Activated CD4-positive, alpha-beta T cell treated with anti-CD3 and anti-CD28 coated beads, Interleukin-2, Interleukin-4, amounts not matched to agents 100 ng/mL and 50 ng/mL, durations not matched to agents 16 hours and 8 hours (primary cell): ENCODE measurements at places on chromosomes 16 and 17.
A peak's percentile ranks its signal among the peaks of the same experiment; 100 is the strongest.

DNA sequence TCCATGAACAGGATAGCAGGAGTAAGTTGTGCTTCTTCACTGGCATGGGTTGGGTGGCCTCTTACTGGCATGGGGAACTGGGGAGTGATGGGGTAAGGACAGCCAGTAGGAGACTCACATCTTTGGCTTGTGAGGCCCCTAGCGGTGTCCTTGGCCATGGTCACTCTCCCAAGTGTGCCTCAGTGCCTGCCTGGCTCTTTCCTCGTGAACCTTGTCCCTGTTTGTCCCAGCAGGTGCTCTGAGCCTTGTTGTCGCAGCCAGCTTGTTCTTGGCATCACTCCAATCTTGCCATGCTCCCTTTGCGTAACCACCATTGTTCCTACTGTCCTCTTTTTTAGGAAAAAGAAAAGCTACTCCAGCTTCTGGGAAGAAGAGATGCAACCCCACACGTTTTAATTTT, 53.6 kb upstream of the SDK2 start:
- DNase-seq: no peak

- no peak for DNase-seq
Measured at GRCh38 chr17:44584443-44584842, 27.2 kb downstream of the FZD2 start.

GRCh38 chr16:87003414-87003755, 313.8 kb downstream of the C16orf95 start:
- no peak for DNase-seq

DNA sequence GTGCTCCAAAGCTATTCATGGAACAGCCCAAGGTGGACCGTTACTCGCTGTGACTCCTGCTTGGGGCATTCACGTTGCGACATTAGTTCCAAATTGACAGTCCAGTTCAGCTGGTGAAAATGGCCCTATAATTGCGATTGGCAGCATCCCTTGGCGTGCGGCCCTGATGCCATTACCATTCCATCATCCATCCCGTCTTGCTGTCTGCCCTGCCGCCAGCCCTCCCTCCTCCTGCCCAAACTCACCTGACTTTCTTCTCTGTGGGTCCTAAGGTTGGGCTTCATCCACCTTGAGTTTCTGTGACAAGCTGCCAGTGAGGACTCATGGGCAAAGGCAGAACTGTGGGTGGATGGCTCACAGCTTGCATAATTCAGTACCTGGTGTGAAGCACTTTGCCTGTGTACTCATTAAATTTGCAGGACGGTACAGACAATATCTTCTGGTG, 104.6 kb downstream of the RPTOR start:
- DNase-seq: no peak

- no peak for DNase-seq
Measured at GRCh38 chr17:71315568-71315967, 805.3 kb upstream of the SOX9 start.

- no peak for DNase-seq
Measured at GRCh38 chr17:63418540-63418939, 27.6 kb downstream of the CYB561 start.

GRCh38 chr17:4938688-4939545, 929 bp downstream of the SLC25A11 start:
- DNase-seq: peak; percentile 21

GRCh38 chr16:85174871-85175723, 62.8 kb upstream of the CIBAR2 start:
- DNase-seq: no peak

GRCh38 chr16:27387724-27388123, 14.2 kb upstream of the IL21R start:
- DNase-seq: peak; percentile 85

DNA sequence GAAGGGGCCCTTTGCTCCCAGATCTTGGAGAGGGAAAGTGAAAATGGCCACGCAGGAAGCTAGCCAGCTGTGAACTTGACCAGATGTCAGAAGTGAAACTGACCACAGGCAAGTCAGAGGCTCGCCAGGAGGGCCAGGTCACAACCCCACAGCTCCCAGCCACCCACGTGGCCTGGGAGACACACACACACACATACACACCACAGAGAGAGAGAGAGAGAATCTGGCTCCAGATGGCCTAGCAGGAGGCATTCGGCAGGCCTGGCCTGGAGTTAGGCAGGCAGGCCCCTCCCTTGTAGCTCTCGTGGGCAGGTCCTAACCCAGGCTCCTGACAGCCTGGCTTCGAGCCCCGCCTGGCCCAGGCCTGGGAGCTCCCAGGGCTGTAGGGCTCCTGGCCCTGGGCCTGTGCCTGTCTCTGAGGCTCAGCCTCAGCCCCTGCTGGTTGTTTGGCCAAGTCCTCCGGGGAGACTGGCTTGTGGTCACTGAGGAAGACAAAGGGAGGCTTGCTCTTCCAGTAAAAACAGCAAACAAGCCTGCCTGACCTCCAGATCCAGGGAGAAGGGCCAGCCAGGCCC, 20.2 kb downstream of the NGFR start:
- no peak for DNase-seq

- DNase-seq: no peak
Measured at GRCh38 chr17:55962951-55963401, 190.3 kb upstream of the ANKFN1 start.

DNA sequence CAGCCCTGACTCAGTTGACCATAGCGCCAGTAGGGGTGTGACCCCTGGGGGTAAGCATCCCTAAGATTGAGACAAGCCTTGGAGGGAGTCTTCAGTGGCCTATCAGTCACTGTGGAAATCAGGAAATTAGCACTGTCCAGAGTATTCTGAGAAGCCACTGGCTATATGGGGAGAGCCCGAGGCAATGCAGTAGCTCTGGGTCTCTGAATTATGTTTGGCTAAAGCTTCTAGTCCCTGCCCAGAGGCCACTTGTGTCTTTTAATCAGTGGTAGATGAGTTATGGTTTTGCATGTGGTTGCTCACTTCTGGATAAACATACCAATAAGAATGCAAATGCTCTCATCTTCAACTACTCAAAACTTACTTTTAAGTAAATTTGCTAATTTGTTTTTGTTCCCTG, 100.6 kb upstream of the TOX3 start:
- no peak for DNase-seq

DNA sequence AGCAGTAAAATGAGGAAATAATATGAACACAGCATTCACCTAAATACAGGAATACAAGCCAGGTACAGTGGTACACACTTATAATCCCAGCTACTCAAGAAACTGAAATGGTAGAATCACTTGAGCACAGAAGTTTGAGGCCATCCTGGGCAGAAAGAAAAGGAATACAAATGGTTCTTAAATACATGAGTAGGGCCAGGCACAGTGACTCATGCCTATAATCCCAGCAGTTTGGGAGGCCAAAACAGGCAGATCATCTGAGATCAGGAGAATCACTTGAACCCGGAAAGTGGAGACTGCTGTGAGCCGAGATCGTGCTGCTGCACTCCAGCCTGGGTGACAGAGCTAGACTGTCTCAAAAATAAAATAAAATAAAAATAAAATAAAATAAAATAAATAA, 23.0 kb upstream of the SMG8 start:
- no peak for DNase-seq

GRCh38 chr16:67415872-67416793, at the start of gene ZDHHC1:
Gene ZDHHC1, minus strand, starts transcription at chr16:67416477. Its CDS starts 8,702 bp downstream, at chr16:67407775.
- peak; percentile 44 for DNase-seq

- no peak for DNase-seq
Measured at GRCh38 chr16:77297996-77298395, 98.8 kb downstream of the SYCE1L start.

GRCh38 chr17:46144246-46144645, 49.0 kb downstream of the KANSL1 start:
- DNase-seq: no peak

DNA sequence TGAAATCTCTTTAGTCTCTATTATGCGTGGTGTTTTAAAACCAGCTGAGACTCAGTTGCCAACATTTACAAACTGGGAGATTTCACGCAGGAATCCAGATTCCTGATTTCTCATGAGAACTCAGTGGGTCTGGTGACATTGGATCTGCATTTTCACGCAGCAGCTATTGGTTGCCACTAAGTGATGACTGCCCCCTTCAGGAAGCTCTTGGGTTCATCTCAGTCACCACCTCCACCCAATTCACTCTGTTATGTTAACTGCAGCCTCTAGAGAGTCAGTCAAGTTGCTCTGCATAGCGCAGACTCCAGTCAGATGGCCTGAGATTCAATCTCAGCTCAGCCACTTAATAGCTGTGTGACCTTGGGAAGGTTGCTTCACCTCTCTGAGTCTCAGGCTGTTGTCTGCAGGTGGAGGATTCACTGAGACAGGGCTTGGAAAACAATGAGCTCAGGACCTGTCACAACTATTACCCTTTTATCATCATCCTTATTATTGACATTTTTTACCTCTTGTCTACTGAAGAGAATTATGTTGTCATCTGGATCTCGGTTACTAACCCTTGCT, 6.4 kb downstream of the SHISA9 start:
- peak; percentile 23 for DNase-seq

DNA sequence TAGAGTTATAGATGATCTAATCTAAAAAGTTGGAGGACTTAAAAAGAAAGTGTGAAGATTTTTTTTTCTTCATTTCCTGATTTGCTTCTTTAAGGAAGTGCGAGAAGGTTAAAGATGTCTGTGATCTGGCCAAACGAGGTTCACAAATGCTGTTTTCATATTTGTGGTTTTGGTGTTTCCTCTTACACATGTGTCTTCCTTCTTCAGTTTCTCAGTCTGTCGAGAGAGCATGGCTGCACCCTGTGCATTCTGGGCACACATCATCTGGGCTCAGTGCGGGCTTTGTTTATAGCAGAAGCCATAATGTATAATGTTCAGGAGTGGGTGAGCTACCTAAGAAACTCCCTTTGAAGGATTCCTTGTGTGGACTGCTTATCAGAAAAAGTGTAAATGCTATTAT, 260.4 kb upstream of the TBX2 start:
- DNase-seq: peak; percentile 69

DNA sequence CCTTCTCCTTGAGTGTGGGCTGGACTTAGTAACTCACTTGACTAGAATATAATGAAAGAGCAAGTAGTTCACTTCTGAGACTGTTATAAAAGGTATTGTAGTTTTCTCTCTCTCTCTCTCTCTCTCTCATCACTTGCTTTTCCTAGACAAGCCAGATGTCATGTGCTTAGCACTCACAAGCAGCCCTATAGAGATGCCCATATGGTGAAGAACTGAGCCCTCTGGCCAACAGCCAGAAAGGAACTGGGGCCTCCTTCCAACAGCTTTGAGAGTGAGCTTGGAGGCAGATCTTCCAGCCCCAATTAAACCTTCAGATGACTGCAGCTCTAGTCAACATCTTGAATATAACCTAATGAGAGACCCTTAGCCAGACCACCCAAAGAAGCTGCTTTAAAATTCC, 440.5 kb downstream of the GRIN2A start:
- no peak for DNase-seq

GRCh38 chr17:17573912-17574311, 17.6 kb downstream of the PEMT start:
- DNase-seq: no peak

DNA sequence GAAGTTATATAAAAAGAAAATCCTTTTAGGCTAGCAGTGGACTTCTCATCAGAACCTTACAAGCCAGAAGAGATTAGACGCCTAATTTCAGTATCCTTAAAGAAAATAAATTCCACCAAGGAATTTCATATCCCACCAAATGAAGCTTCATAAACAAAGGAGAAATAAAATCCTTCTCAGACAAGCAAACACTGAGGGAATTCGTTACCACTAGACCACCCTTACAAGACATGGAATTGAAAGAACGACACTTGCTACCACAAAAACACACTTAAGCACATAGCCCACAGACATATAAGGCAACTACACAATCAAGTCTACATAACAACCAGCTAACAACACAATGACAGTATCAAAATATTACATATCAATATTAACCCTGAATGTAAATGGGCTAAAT, 299.2 kb downstream of the TOX3 start:
- DNase-seq: no peak

DNA sequence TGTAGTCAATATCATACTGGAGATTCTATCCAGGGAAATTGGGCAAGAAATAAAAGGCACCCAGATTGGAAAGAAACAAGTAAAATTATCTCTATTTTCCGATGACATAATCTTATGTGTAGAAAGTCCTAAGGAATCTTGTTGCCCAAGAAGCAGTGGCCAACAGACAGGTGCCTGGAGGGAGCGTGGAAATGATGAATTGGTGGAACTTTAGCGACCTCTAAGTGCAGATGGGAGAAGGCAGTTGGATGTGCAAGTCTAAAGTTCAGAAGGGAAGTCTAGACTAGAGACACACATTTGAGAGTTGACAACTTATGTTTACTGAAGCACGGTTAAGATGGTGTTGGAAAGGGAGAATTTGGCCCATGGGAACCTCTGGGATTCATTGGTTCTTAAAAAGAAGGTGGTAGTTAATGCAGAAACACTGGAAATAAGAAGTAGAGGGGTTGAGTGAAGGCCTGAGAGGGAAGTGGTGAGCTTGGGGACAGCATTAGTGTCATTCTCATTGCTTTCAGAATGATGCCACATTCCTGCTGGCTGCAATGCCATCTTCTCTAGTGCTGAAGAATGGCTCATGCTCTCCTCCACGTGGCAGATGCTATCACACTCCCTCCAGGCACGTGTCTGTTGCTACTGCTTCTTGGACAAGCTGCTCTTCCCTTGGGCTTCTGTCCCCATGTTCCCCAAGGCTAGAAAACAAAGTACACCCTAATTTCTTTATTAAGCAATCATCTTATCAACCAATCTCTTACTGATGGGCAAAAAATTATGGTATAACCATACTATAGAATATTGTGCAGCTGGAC, 24.0 kb downstream of the TAT start:
- DNase-seq: no peak

DNA sequence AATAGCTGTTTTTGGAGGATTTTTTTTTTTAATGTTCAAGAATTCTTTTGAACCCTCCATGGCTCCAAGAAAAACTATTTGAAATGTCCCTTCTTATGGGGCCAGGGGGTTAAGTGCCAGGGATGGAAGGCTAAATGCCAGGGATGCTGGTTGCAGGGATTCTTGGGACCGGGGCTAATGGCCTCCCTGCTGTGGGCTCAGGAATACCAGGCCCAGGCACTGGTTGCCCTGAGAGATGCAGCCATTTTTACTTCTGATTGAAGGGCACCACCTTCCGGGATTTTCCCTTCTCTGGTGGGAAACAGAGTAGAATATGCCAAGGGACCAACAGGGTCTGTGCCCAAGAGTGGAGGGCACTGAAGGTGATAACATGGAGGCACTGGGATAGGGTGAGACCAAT, 10.9 kb upstream of the KAT7 start:
- DNase-seq: no peak

DNA sequence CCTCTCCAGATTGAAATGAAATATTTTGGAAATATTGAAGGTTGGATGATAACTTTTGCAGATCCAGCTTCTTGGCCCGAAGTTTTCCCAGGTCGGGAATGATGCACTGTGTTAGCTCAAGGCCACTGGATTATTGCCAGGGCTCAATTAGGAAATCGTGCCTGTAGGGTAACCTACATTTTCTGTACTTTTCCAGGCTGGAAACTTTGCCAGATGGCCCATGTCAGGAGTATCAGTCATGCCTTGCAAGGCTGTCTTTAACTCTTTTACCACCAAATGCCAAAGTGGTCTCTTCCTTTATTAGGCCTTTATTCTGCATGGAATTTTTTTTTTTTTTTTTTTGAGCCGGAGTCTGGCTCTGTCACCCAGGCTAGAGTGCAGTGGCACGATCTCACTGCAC, 8.9 kb upstream of the SEC14L1 start:
- no peak for DNase-seq

- DNase-seq: peak; percentile 35
Measured at GRCh38 chr17:1491443-1492248, 840 bp downstream of the MYO1C start.
